ELF-1 (cell line): ENCODE measurements at places on chromosomes 11 and 22.

- DNase-seq = peak; percentile 32
Measured at GRCh38 chr11:65444314-65445051, 21.9 kb downstream of the NEAT1 start.

DNA sequence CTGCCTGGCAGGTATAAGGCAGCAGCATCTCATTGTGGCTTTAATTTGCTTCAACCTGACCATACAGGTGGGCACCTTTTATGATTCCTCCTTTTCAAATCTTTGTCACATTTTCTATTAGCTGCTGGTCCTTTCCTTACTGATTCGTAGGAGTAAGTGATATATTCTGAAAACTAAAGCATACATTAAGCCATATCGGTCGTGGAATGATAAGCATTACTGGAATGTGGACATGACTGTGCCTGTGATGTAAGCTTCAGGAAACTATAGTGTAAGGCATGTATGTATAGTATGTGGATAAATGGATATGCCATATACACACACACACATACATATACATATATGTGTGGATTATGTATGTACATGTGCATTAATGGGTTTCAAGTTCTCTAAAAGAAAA, 20.8 kb downstream of the YPEL1 start:
- no peak for DNase-seq

GRCh38 chr11:67354075-67355022, 1.0 kb upstream of the POLD4 start:
- peak; percentile 80 for DNase-seq

DNA sequence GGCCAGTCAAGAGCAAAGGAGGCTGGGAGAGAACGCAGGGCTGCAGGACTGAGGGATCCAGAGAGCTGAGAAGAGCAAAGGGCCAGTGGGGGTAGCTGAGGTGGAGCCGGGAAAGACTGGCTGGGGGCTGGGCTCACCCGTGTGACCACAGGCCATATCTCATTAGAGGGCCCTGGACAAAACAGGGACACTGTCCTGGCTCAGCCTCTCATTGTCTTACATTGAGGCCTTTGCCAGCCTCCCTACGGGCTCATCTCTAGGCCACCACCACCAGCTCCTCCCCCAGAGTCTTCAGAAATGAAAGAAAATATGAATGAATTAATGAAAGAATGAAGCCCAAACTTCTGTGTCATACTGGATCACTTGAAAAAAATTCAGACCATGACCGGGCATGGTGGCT, 9.2 kb downstream of the RAB36 start:
- no peak for DNase-seq

DNA sequence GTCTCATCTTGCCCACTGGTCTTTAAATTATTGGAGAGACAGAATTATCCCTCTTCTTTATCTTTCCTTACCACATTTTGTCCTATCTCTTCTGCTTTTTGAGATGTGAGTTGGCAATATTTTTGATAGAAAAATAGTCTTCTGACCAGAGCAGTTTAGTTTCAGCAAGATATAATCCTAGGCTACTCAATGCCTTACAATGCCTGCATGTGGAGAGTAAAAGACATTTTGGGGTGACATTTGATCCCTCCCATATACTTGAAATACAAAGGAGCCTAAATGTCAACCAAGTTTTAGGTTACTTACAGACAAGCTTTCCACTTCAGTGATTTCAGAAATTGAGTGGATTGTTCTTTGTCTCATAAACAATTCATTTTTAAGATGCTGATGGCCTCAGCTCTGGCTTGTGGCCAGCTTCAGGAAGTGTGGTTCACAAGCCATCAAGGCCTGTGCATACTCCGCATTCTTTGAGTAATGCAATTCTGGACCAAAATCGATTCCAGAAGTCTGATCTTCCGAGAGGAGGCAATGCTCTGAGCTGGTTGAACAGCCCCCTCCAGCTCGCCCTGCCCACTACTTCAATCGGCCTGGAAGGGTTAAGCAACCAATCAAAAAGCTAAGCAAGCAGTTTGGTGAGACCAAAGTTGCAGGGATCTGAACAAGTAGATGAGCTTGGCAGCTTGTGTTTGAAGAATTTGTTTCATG, 274.4 kb downstream of the BLID start:
- DNase-seq = peak; percentile 9

DNA sequence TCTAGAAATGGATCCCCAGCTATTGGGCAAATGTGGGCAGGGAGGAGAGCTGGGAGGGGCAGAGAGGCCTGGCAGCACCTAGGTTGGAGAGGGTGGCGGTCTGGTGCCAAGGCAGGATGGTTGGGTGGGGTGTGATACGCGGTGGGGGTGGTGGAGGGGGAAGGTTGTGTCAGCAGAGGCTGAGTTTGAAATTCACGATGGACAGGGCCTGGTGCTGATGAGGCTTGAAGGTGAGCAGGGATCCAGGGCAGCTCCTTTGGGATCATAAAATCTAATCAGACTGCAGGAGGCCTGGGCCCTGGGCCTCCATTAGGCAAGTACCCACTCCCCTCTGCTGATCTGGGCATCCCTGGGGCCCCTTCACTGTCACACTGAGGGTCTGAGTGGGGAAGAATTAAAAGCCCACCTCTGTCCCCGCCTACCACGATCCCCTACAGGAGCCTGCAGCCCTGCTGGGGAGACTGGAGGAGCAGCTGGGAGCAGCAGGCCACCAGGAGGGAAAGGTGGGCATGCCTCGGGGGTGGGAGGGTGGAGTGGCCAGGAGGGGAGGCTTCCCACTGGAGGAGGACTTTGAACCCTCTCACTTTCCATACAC, 24.0 kb downstream of the IGLL1 start:
- DNase-seq = no peak

DNA sequence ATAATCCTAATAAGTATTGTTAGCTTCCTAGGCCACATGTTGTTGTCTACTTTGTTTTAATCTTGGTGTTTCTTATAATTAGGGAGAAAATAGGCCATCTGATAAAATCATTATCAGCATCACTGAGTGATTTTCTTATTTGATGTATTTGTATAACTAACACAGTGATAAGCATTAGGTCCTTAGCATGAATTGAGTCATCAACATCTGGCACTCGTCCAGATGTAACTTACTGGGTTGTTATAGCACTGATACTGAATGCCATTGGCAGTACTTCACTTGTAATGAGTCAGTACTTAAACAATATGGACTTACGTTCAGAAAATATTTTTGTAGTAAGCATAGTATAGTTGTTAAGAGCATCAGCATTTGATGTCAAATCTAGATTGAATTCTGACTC, 16.2 kb downstream of the API5 start:
- DNase-seq = no peak

DNA sequence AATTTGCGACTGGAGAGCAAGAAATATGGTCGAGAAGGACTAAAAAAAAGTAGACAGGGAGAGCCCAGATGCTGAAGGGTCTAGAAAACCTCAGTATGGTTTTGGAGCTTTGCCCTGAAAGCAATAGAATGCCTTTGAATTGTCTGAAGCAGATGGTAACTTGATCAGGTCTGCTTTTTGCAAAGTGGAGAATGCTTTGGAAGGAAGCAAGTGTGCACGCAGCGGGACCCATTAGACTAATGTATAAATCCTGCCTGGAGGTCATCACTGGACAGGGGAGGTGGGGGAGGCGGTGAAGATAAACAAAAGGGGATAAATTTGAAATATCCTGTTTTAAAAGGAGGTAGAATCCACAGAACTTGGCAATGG, 757 bp upstream of the HINFP start:
- DNase-seq = no peak

GRCh38 chr11:27520226-27520625, 13.7 kb upstream of the LIN7C start:
- no peak for DNase-seq

DNA sequence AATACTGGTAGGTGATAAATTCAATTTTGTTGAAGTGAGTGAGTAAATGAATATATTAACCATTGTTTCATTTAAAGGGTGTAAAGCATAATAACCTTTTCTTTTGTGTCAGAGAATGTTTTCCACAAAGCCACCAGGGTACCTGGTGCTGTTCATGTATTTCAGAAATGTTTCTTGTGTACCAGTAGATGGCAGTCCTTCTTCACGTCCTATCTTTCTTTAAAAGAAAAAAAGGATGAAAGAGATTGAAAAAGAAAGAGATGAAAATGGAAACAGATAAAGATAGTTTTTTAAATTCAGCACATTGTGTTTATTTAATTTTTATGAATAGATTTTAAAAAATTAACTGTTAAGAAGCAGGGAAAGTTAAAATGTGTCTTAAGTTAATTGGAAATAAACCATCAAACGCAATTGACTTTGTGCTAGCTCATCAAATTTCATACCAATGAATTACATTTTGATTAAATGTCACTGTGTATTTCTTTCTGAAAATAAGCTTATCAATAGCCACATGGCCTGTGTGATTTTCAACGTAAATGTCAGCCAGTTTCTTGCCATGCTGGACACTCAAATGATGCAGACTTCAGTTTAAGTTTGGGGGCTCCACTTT, 65.5 kb upstream of the CHORDC1 start:
- DNase-seq = no peak

- DNase-seq = peak; percentile 34
Measured at GRCh38 chr11:62713343-62713742, 5.9 kb downstream of the GNG3 start.

- DNase-seq = no peak
Measured at GRCh38 chr11:69691463-69691862, 12.4 kb downstream of the FGF19 start.
